ENCODE measurements at places on chromosomes 2 and 18. TPM values are rescaled to one million over a fixed set of nuclear protein-coding genes. Genes with fewer than 3 reads are reported as not detected.

DNA sequence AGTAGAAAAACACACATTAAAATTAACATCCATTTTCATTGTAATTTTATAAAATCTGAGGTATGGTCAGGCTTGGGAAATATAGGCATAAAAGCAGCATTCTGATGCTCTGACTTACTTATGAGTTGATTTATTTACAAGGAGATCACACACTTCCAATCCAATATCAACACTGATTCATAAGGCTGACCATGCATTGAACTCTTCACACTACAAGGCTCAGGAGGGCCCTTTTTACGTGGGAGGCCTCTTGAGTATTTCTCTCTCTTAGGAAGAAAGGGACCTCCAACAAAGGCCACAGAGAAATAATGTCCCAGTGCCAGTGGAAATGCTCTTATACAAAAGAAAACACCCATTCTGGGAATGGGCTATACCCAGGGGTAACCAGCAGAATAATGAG lies 222.8 kb downstream of the NAPG start:
- peak; percentile 23 for DNase-seq

DNA sequence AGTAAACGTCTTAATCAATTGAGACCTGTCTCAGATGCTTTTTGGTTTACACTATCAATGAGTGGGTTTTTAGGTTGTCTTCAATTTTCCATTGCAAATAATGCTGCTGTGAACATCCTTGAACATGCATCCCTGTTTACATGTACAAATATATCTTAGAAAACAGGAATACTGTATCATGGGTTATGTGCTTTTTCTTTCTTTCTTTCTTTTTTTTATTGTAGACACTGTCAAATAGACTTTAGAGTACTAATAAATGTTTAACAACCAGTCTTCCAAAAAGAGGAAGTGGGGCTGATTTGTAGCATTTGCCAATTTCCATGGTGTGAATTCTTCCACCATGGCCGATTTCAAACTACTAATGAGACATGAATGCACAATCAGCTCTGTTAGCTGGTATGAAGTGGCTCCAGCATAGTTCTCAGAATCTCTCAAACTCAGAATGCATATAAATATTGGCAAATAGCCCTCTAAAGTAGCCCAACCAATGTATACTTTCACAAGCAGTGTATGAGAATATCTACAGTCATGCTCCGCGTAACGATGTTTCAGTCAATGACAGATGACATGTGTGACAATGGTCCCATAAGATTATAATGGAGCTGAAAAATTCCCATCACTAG lies 50.3 kb upstream of the B3GNT2 start:
- no peak for DNase-seq

GRCh38 chr2:98734162-98734561 lies 3.2 kb upstream of the MGAT4A start:
- no peak for DNase-seq

DNA sequence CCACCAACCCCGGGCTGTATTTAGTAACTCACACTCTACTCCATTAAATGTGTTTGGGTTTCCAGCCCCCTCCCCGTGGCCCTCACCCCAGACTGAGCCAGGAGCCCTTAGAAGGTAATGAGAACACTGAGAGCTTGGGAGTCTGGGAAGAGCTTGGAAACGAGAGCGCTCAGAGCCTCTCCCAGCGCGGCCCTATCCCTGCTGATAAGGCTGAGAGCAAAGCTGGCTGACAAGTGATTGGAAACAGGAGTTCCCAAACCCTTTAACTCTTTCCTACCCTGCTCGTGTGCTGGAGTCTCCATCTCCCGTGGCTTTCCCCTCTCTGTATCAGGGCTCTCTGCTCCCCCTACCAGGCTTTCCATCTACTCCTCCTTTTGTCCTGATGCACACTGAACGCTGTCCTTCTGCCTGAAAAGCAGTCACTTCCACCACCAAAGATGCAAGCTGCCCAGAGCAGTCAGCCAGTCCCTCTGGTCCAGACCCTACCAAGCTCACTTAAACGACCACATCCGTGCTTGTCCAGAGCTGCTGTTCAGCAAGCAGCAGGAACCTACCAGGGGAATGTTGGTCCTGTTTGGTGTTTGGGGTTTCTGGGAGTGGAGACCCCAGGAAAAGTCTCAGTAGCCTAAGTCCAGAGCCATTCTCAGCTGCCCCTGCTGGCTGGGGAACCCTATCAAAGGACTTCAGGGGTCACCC lies 100.0 kb upstream of the PKDCC start:
- DNase-seq, result no peak

GRCh38 chr2:210099940-210100339 lies 71.3 kb downstream of the KANSL1L start:
- DNase-seq, result no peak

- no peak for DNase-seq
These were observed 68.5 kb downstream of the STPG4 start for GRCh38 chr2:47086571-47086970.

GRCh38 chr2:116988303-116988702 lies 826.2 kb upstream of the DDX18 start:
- peak; percentile 51 for DNase-seq

The LIMS3 gene
- not detected for total RNA-seq

The FSHR gene
- not detected for total RNA-seq

The GAL3ST2 gene
- not detected for total RNA-seq

The ELOA2 gene
- total RNA-seq, result not detected

The GALR1 gene
- total RNA-seq, result not detected

All from bronchial epithelial cell (primary cell).